ENCODE measurements at places on chromosomes 2 and 18.
A peak's percentile ranks its signal among the peaks of the same experiment; 100 is the strongest.

DNA sequence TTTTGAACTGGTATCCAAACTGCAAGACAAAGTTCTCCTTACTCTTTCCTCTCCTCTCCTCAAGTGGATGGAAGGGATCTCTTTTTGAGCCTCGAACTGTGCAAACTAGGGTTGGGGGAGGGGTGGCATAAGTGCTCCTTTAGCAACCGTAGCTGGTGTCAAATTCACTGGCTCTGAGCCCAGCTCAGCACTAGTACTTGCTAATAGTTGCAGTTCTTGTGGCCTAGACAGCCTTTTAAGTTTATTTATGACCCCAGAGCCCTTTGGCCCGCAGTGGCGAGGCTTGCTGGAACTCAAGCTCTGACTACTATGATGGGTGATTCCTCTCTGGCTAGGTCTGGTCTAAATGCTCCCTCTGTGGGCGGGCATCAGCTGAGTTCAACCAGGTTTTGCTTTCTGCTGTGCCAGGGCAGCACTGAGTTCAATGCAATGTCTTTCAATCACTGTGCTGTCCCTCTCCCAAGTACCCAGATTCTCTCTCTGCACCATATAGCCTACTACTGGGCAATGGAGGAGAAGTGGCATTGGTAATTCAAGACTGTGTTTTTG lies 528.4 kb upstream of the SYT4 start:
- no peak for DNase-seq

- no peak for DNase-seq
These were observed 13.0 kb downstream of the ACTR2 start for GRCh38 chr2:65240657-65241056.

- DNase-seq, result no peak
These were observed 213.8 kb upstream of the SLC8A1 start for GRCh38 chr2:40665493-40666232.

- no peak for DNase-seq
These were observed 222.6 kb downstream of the TWIST2 start for GRCh38 chr2:239070466-239070865.

DNA sequence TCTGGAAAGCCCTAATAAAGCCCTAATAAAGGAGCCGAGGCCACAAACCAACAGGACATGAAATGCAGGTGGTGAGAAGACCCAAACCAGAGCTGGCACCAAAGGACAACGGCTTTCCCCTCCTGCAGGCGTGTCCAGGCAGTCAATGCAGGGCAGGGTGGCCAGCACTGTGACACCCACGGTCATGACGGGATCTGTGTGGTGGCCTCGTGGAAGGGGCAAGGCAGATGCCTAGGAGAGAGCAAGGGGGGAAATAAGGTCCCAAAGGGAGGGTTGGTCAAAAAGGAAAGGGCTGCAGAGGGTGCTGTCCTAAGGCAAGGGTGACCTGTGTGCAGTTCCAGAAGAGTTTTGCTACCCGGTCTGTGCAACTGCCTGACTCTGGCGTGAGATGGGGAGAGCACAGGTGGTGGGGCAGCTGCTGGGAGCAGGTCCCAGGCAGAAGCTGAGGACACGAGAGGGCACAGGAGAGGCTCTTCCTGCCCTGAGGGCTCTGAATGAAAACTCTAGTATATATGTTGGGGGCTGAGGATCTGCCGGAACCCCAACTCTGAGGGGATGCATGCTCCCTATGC lies 156.7 kb downstream of the TPO start:
- peak; percentile 27 for DNase-seq

DNA sequence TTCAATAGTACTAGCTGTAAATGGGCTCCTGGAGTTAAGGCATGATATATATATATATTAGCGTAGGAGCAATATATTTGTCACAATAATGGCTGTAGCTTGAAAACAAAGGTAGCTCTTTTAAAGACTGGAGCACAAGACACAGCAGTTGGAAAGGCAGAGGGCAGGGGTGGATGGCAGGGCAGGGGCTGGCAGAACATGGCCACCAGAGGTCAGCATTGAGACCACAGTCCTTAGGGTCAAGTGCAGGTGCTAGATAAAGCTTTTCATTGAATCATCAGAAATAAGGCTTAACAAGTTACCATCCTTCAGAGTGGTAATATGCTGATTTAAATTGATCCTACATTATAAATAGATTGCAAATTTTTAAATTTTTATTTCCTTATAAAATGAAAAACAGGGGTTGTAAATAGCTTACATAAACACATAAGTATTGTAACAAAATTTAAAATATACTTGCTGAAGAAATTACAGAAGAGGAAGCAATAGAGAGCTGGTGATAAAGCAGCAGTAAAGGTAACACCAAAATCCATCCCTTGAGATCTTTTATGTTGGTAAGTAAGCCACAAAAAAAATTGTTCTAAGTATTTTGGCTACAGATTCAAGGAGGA lies 161.2 kb upstream of the PIEZO2 start:
- DNase-seq, result peak; percentile 73

- DNase-seq, result no peak
These were observed 245.6 kb downstream of the NDUFA10 start for GRCh38 chr2:239779584-239779983.

- DNase-seq, result no peak
These were observed 298.4 kb upstream of the ZNF521 start for GRCh38 chr18:25650201-25650941.

- DNase-seq, result peak; percentile 71
These were observed 117.3 kb downstream of the GALR1 start for GRCh38 chr18:77366720-77367641.

GRCh38 chr2:40809156-40809555 lies 357.3 kb upstream of the SLC8A1 start:
- DNase-seq, result no peak

DNA sequence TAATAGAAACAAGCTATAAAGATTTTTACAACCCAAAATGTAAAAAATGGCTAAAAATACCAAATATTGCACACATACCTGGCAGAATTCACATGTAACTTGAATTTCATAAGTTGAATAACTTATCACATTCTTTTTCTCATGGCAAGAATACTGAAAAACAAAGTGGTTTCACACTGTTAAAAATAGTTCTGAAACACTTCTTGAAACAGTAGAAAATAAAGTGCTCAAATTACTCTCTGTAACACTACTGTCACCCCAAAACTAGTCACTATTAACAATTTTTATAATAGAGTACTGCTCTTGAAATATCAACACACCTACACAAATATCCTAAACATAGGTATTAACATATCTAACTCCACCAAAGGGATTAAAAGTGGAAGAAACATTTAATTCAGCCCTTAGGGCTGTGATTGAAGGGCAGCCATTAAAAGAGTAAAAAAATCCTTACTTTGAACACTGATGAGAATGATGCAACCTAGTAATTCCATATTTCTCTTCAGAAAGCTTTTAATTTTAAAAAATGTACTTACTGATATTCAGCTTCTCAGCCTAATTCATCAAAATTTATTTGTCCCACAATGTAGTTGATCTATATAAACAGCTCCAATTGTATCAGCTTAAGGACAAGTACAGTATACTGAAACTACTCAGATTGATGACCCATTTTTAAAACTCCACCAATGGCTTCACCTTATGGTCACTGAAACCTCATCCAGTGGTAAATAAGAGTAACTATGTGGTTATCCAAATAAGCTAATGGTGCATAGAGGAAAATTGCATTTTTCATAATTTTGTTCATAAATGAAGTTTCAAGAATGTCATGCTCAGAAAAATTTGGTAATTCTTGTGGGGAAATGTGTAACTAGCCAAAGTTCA lies 31.4 kb downstream of the ATF2 start:
- no peak for DNase-seq
